ENCODE measurements at places on chromosomes 7 and 10.

DNA sequence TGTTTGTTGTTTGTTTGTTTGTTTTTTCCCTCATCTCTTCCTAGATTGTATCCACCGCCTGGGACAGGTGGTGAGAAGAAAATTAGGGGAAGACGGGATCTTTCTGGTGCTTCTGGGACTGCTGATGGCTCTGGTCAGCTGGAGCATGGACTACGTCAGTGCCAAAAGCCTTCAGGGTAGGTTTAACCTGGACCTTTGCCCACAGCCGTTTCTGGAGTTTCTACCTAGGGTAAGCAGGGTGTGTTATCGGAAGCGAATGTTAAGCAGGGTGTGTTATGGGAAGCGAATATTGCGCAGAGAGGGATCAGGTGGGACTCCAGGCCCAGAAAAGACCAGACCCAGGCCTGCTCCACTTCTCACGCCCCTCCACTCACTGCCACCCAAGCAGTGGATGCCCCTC, 4.7 kb downstream of the CLCN1 start:
- DNase-seq = no peak

DNA sequence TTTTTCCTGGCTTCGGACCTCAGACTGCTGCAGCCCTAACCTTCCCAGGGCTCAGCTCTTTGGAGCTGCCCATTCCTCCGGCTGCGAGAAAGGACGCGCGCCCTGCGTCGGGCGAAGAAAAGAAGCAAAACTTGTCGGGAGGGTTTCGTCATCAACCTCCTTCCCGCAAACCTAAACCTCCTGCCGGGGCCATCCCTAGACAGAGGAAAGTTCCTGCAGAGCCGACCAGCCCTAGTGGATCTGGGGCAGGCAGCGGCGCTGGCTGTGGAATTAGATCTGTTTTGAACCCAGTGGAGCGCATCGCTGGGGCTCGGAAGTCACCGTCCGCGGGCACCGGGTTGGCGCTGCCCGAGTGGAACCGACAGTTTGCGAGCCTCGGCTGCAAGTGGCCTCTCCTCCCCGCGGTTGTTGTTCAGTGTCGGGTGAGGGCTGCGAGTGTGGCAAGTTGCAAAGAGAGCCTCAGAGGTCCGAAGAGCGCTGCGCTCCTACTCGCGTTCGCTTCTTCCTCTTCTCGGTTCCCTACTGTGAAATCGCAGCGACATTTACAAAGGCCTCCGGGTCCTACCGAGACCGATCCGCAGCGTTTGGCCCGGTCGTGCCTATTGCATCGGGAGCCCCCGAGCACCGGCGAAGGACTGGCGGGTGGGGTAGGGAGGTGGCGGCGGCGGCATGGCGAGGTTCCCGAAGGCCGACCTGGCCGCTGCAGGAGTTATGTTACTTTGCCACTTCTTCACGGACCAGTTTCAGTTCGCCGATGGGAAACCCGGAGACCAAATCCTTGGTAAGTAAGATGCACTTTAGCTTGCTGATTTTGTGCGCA, at the start of gene PLXDC2:
PLXDC2 (plus strand) TSS at position 22 of the 820 bp plus-strand sequence.
- no peak for DNase-seq

GRCh38 chr7:64628192-64628591, 37.7 kb upstream of the ZNF107 start:
- DNase-seq = no peak

DNA sequence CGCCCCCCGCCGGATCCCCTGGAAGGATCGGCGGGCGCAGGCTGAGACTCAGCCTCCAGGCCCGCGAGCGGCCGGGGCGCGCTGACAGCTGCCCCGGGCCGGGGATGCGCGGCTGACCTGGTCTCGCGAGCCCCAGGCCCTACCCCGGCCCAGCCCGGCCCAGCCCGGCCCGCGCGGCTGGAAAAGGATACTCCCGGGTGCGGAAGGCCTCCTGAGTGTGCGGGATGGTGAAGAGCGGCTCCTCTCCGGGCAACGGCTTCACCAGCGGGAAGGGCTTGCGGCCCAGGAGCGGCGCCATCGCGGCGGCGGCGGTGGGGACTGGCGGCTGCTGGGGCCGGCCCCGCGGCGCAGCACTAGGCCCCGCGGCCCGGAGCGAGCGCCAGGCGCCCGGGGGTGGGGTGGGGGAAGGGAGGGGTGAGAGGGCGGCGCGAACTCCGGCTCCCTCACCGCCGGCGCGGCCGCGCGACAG, 423 bp downstream of the BAZ1B start:
- no peak for DNase-seq

- DNase-seq = no peak
These were observed 1.2 kb downstream of the CALY start for GRCh38 chr10:133335246-133336117.

GRCh38 chr10:73576178-73576889, 14.8 kb downstream of the USP54 start:
- DNase-seq = no peak
